ENCODE measurements at places on chromosomes 12 and 14.

DNA sequence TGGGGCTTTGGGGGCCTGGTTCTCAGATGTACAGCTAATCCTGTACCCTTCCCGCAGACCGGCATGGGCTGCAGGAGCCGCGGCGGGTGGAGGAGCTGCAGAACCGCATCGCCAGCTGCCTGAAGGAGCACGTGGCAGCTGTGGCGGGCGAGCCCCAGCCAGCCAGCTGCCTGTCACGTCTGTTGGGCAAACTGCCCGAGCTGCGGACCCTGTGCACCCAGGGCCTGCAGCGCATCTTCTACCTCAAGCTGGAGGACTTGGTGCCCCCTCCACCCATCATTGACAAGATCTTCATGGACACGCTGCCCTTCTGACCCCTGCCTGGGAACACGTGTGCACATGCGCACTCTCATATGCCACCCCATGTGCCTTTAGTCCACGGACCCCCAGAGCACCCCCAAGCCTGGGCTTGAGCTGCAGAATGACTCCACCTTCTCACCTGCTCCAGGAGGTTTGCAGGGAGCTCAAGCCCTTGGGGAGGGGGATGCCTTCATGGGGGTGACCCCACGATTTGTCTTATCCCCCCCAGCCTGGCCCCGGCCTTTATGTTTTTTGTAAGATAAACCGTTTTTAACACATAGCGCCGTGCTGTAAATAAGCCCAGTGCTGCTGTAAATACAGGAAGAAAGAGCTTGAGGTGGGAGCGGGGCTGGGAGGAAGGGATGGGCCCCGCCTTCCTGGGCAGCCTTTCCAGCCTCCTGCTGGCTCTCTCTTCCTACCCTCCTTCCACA, 7.6 kb downstream of the NR4A1 start:
- no peak for DNase-seq

- no peak for DNase-seq
These were observed 63.9 kb upstream of the POC1B start for GRCh38 chr12:89589753-89590152.

DNA sequence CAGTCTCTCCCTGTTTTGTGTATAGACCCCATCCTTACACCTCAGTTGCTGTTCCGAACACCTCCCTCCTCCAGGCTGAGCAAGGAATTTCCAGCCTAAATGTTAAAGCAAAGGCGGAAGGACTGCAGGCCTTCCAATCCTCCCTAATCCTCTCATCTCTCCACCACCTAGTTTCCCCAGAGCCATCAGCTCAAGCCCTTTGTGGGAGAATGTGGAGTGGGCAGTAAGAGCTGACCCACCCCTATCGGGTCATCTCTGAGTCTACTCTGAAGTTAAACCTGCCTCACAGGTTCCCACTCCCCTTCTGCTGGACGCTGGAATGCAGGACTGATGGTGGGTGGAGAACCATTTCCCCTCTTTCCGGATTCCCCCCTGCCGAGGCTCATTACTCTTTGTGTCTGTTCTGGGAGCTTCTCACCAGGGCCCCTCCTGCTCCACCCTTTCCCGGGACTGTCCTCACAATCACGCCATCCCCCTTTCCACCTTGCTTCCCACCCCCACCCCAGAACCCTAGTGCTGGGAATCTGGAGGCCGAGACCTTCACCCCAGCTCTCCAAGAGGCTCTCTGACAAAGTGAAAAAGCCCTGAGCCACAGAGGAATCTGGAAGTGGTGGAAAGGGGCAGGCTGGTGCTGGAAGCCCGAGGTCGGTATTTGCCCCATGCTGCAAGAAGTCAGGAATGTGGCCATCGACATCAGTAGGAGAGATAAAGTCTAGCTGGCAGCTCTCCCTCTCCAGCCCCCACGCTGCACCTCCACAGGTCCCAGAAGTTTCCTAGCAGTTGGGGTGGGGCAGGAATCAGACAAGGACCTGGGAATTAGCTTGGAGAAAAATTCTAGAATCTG, 3.3 kb upstream of the KRT18 start:
- DNase-seq, result no peak

- no peak for DNase-seq
These were observed 51.0 kb downstream of the LMNTD1 start for GRCh38 chr12:25502118-25502517.

- DNase-seq, result no peak
These were observed 599 bp upstream of the TRHDE start for GRCh38 chr12:72271451-72272090.

GRCh38 chr14:89126461-89126860, 290.6 kb downstream of the FOXN3 start:
- no peak for DNase-seq

DNA sequence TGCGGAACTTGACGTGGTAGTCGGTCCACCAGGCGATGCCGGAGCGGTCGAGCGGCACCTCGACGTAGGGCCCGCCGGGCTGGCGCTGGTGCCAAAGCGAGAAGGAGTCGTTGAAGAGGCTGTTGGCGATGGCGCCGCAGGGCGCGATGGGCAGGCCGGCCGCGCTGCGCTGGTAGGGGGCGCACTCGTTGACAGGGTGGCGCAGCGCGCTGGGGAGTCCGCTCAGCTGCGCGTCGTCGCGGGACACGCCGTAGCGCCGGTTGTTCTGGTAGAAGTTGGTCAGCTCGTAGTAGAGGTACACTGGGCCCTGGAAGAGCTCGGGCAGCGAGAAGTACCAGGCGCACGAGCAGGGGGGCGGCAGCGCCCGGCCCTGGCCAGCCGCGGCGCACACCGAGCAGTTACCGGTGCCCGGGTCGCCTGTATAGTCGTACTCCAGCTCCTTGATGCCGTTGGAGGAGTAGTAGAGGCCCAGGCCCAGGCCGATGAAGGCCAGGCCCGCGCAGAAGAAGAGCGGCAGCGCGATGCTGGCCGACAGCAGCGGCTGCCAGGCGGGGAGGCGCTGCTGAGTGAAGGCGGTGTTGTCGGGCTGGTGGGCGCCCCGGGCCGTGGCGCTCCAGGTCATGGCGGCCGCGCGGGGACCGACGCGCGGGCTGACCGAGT, 482 bp downstream of the TMEM30B start:
- no peak for DNase-seq

- no peak for DNase-seq
These were observed 12.5 kb downstream of the GPR68 start for GRCh38 chr14:91232052-91232451.

DNA sequence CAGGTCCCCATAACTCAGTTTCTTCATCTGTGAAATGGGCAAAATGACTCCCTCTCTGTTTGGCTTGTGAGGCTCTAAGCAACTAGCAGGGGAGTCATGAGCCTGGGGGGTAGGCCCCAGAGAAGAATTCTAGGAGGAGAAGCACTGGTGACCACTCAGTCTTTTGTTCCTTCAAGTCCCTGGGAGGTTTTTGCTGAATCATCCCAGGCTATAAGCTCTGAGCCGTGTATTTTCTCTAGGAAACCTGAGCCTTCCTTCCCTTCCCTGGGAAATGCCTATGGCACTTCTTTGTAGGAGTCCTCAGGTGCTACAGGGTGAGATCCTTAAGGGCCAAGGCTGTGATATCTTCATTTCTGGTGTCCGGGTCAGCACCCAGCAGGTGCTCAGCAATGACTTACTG, 4.5 kb downstream of the RPH3A start:
- DNase-seq, result no peak

GRCh38 chr12:77907936-77908335, 77.2 kb downstream of the NAV3 start:
- DNase-seq, result no peak

- DNase-seq, result no peak
These were observed 110.7 kb downstream of the SLC15A5 start for GRCh38 chr12:16166563-16167470.

DNA sequence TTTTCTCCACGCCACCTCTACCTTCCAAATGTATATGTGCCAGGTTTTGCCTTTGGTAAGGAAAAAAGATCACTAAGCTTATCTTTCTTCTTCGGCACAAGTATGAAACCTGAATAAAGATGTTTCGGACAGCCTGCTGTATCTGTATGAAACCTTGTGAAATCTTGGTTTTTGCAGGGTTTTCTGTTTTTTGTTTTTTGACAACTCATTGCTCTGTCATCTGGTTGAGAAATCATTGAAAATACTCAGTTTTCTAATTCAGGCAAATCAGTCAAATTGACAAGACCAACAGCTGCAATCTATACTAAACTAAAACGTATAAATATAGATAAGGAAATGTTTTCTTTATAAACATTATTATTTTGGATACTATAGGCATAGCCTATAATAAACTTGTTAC, 63.1 kb upstream of the FGD4 start:
- no peak for DNase-seq

- no peak for DNase-seq
These were observed 366.0 kb downstream of the ZFP36L1 start for GRCh38 chr14:68426661-68427549.

DNA sequence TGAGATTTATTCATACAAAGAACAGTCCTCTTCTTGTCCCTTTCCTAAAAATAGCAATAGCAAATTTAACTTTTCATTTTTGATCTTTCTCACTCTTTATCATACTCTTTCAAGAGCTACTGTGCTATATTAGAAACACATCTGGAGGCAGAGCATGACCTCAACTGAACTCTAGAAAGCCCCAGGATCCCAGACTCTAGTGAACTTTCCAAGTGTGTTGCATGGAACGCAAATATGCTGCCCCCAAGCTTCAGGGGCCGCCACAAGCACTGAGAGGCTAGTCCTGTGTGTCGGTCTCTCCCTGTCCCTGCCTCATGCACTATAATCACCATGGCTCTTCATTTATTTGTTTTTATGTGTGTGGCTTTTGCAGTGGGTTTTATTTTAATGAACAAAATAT, 38.7 kb upstream of the ZNF641 start:
- DNase-seq, result no peak

DNA sequence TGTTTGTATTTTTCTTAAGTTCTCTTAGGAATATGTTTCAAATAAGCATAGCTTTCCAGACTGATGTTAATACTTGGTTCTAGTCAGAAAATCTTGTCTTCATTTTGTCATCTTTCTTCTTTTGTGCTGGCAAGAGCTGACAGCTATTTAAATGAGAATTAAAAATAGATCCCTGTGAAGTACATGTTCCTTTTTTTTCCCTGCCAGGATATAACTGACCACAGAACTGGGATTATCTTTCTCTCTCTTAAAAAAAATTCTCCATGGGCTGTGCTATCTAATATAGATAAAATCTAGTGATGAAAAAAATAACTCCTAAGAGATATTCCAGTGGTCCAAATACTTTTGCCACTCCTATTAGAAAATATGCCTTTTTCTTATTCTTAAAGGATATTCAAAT, 163.4 kb downstream of the AKAP6 start:
- DNase-seq, result no peak

- no peak for DNase-seq
These were observed 106.6 kb downstream of the DYRK2 start for GRCh38 chr12:67754933-67755697.

DNA sequence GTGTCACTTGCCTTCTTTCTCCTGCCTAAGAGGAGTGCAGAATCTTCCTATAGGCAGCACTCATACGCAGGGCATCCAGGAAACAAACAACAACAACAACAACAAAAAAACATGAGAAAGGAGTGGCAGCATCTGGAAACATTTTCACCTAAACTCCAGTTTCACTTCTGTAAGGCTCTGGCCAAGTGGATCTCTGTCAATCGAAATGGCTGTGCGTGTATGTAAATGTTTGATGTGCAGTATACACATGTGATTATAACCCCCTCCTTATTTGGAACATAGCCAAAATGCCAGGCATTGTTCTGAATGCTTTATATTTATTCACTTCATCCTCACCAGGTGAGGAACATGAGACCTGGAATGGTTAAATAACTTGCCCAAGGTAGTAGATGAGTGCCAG, 76.8 kb downstream of the COX16 start:
- DNase-seq, result no peak

DNA sequence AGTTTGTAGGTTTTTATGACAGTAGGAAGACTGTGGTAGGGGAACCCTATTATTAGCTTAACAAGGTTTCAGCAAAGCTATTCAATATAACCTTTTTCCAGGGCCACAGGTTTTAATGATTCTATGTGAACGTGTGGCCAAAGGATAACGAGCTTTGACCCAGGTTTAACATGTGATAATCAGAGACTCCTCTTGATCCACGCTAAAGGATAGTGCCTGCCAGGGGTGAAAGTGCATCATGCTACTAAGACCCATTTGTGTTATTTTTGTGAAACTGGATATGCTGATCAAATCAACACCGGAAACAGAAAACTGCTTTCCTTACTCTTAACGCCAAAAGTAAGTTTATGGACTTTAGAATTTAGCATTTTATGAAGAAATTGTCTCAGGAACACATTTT, 909 bp upstream of the TAOK3 start:
- no peak for DNase-seq

DNA sequence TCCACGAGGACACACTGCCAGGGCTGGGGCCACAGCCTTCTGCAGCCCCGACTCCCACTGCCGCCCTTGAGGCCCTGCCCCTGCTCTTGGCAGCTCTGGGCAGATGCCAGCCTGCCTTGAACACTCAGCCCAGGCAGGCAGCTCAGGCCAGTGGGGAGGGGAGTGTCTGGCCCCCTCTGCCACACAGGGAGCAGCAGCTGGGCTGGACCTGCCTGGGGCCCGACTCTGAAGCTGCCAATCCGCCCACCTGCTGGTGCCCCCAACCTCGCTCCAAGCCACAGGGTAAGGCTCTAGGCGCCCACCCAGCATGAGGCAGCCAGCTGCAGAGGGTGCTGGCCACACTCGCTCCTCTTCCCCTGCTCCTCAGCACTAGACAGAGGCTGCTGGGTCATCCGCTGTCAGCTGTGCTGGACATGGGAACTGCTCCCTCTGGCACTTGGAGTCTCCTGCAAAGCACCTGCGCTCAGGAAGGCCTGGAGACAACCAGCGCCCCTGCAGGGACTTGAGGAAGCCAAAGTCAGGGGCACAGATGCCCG, 24.6 kb upstream of the NUDT14 start:
- no peak for DNase-seq

DNA sequence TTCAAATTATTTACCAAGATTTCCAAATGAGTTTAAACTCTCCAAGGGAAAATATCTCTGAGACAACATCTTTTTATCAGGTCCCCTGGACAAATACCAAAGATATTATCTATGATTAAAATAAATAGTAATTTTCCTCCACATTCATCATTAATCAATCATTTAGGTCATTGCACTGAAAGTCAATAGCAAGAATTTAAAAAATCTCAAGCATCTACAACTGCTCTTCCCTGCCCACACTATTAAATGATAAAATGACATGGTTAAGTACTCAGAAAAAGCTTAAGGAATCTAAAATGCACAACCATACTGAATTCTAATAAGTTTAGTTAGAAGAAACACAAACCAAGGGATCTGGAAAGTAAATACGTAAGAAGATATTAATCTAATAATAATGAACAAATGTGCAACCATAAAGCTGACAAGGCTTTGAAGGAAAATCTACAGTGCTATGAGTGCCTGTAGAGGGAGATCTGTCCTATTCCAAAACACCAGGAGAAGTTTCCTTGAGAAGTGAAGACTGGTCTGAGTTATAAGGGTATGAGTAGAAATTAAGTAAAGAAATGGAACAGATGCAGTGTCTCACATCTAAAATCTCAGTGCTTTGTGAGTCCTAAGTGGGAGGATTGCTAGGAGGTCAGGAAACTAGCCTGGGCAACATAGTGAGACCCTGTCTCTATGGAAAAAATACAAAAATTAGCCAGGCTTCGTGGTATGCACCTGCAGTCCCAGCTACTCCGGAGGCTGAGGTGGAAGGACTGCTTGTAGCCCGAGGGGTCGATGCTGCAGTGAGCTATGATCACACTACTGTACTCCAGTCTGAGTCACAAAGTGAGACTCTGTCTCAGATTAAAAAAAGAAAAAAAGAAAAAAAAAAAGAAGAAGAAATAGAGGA, 19.2 kb downstream of the INTS13 start:
- DNase-seq, result no peak

- DNase-seq, result no peak
These were observed 485.8 kb upstream of the ATXN7L3B start for GRCh38 chr12:74051848-74052247.
